Hematopoietic multipotent progenitor cell (in vitro differentiated cells): ENCODE measurements at places on chromosomes 4 and X.

- DNase-seq: no peak
Measured at GRCh38 chr4:81164623-81165416, 50.2 kb downstream of the PRKG2 start.

DNA sequence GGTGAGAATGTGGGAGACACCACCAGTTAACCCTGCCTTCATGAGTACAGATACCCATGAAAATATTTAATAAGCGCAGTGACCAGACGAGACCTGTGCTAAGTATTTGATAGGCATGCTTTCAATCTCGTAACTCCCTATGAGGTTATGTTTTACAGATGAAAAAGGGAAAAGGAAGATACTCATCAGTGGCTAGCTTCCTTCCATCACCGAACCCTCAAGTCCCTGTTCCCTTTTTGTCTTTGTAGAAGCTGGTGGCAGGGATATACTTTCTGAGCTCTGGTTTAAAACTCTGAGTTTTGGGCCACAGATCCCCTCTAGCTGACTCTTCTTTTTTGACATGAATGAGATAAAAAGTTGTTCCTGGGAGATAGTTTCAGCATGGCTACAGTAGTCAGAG is 26.3 kb downstream of the AFF1 start:
- DNase-seq: no peak

DNA sequence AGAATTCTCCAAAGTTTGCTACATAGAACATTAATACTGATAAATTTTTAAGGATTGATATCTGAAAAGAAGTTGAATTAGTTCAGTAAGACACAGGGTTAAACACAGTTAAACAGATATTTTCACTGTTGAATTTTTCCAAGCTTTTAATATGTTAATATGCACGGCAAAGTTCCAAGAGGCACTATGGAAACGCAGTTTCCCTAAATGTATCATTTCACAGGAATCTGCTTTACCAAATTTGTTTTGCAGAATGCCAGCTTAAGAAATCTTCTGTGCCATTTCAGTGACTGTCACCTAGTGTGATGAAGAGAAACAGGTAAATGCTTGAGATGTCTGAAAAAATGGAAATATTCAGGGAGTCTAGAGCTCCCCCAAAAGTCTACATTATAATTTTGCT is 395.9 kb upstream of the GRIA3 start:
- DNase-seq: no peak

DNA sequence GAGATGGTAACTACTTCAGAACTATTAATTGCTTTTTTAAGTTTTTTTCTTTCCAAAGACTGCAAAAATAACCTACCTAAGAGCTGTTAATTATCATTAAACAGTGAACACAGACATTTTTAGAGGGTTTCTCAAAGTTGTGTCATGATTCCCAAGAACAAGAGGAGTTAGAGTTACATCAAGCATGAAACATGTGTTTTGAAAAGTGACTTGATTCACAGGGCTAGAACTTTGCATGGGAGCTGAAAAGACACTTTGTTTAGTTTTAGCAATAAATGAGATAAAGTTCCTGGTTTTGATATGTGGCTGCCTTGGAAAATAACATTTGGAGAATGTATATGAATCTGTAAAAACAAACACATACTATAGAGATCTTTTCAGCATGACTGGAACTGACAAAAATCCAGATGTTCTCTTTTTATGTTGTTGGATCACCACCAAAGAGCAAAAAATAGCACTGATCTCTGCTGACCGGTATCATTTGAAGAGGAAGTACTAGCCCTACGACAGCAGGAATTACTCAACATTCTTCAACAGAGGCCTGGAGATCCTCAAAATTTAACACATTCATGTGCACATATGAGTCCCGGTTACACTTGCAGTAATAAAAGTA is 173.0 kb upstream of the PCDH18 start:
- DNase-seq: no peak

DNA sequence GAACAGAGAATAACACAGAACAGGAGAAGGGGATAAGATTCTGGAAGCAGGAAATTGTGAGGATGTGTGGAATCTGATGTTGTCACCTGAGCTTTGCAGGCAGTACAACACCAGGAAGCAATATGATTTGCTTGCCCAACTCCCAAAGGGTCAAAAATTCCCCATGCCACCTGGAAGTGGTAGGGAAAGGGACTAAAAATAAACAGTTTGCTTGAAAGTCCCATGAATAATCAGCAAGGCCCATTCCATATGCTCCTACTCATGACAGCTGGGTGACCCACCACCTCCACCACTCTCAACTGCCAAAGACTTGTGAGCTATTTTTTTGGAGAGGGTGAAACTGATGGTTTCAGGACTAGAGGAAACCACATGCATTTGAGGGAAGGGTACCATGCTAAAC is 168.4 kb downstream of the KCNIP4 start:
- DNase-seq: no peak

- DNase-seq: no peak
Measured at GRCh38 chr4:16416601-16417000, 190.3 kb upstream of the TAPT1 start.

DNA sequence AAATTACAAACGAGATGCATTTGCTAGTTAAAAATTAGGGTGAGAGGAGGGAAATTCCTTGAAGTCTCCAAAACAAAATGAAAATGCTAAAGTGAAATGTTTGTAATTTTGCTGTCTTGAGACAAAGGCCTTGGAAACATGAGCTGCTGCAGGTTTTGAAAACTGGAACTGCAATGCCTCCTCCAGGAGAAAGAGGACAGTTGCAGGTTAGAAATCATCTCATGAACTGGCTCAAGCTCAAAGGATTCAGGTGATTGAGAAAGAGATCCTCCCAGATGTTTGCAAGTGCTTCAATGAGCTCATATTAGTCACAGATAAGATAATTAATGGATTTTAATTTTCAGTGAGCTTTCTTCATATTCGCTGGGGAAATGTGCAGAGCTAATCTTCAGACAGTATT is 32.4 kb downstream of the SMPX start:
- no peak for DNase-seq

- no peak for DNase-seq
Measured at GRCh38 chr4:181443021-181443420, 800.2 kb upstream of the TENM3 start.

DNA sequence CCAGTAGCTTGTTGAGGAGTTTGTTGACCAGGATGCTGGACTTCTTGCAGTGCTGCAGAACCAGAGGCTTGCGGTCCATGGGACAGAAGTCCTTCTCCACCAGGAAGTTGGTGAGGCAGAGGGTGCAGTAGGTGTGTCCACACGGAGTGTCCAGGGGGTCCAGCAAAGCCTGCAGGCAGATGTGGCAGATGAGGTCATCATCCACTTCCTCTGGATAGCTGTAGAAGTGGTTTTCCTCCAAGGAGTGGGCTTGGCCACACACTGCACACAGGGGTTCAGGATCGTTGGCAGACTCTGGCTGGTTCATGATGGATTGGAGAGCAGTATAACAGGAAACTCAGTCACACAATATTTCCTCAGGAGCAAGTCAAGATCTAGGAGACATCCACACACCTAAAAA is 17.6 kb downstream of the LNX1 start:
- DNase-seq: no peak

DNA sequence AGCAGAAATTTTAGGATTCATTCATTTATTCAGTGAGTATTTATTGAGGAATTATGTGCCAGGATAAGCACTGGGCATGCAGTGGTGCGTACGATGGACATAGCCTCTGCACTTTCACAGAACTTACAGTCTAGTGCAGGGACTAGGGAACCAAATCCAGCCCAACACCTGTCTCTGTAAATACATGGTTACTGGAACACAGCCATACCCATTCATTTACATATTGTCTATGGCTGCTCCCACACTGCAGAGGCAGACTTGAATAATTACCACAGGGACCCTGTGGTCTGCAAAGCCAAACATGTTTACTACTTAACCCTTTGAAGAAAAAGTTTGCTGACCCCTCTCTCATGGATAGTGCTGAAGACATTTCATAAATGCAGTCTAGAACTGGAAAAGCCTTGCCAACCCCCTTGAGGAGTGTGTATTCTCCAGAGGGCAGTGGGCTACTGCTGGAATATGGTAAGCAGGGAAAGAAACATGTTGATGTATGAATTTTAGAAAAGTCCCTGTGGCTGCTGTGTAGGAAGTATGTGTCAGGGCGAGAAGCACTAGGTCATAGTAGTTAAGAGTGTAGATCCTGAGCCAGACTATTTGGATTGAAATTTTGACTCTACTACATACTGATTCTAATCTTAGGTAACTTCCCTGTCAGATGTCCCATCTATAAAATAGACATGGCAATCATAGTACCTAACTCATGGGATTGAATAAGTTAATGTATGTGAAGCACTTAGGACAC is 75.5 kb downstream of the GALNT7 start:
- DNase-seq: no peak

DNA sequence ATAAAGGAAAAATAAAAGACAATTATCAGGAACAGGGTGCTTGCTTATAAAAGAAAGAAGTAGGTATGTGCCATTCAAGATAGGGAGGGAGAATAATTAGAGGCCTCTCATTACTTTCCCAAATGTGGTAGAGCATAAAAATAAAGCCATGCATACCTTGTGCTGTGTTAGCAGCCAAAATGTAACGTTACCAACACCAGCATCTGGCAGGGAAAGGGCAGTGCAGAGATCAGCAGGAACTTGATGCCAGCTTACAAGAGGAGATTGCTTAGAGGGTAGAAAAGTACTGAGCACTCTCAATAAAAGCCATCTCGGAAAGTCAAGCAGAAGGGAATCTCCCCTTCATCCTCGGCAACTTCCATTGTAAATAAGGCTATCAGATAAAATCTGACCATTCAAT is 195.6 kb downstream of the RASL11B start:
- DNase-seq: no peak

DNA sequence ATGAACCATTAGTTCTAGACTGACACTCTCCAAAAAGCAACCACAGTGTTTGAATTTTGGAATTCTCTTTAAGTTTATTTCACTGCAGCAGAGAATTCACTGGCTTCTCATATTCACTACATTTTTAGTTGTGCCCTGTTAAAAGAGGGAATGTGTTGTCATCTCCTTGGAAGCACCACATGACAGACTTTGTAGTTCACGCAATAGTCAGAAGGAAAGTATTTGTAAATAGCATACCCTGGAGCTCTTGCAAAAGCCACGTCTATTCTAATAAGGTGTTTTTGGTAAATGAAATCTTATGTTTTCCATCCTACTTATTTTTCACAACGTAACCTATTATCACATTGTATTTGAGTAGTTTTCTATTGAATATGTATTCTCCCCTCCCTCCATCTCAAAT is 25.8 kb downstream of the DOCK11 start:
- DNase-seq: no peak

DNA sequence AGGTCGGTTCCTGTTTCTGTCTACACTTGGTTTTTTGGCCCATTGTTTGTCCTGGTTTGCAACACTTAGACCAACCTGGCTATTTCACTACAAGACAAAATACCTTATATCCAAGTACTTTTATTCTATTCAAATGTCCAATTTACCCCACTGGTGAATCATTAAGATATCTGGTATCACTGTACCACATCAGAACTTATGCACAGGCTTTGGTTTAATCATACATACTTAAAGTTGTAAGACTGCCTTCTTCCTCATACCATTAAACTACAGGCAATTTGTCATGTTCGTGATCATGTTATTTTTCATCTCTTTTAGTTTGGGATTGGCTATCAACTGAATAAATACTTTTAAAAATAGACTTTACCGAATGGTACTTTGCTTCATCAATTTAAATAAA is 53.0 kb upstream of the ATOH1 start:
- no peak for DNase-seq

DNA sequence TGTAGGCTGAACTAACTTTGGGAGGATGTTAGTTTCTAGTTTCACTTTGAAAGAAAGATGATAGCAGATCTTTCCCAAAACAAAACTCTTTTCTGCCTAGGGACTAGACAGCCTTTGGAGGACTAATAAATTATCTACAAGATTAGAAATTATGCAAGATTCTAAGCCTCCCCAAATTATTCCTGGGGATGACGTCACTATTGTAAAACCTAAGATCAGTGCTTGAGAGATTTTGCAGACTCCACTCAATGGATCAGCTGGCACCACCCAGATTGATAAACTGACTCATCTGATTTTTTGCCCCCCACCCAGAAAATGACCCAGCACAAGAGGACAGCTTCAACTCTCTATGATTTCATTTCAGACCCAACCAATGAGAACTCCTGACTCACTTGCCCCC is 1057.9 kb upstream of the DIAPH2 start:
- DNase-seq: no peak

DNA sequence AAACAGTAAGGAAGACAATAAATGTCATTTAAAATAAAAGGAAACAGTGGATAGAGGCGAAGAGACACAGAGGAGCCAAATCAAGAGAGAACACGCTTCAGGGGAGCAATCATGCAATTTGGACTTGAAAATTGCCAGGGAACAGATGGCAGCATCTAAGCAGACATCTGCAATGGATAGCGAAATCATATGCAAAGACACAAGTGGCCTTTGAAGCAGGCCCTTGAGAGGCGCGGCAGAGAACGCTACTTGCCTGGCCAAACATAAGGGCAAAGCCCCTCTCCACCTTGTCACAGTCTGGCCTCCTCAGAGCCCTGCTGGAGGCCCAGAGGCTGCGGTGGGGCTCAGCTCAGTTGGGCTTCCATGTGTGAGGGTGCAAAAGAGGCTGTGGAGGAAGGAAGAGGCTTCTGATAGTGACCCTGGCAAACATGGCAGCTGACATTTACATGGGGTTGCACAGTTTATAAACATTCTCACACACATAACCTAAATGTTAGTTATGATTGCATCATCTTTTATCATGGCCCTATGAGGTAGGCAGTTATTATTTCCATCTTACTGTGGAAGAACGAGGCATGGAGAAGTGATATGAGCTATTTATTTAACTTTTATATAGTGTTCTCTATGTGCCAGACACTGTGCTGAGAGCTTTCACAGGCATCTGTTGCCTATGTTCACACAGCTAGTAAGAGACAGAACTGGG is 18.3 kb downstream of the ADGRG4 start:
- no peak for DNase-seq

DNA sequence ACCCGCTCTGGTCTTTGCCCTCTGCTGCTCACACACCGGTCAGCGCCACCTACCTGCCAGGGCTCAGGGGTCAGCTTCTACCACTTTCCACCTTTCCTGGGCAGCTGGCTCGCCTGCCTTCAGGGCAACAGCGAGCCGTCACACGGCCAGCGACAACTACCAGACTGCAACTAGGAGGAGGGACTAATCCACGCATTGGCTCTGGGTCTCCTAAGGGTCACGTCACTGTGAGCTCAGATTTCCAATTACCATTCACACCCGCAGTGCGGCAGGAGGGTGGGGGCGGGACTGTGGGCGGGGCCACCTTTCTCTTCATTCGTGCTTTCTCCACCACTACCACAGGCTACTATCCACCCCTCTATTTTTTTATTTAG is at the start of gene BEX5:
BEX5 (minus strand) TSS at position 172 of the 374 bp plus-strand sequence. CDS start 1,712 bp downstream, outside the sequence.
- peak; percentile 30 for DNase-seq

GRCh38 chrX:134502686-134503085 is 42.7 kb downstream of the HPRT1 start:
- DNase-seq: no peak

- DNase-seq: no peak
Measured at GRCh38 chr4:47482326-47482725, 2.7 kb upstream of the ATP10D start.
